ENCODE measurements at places on chromosomes 3 and 15. TPM values are rescaled to one million over a fixed set of nuclear protein-coding genes. Genes with fewer than 3 reads are reported as not detected.

LCTL gene
- 0.91 TPM for polyA plus RNA-seq

- DNase-seq, result no peak
Measured at GRCh38 chr15:57370929-57371328, 5.4 kb upstream of the CGNL1 start.

GRCh38 chr3:152834776-152835600, at the start of gene P2RY1:
P2RY1 (plus strand) TSS chr3:152835131; CDS start chr3:152835783, 652 bp downstream.
- peak; percentile 84 for DNase-seq

- DNase-seq, result no peak
Measured at GRCh38 chr3:189626286-189626685, 4.9 kb upstream of the TP63 start.

DNA sequence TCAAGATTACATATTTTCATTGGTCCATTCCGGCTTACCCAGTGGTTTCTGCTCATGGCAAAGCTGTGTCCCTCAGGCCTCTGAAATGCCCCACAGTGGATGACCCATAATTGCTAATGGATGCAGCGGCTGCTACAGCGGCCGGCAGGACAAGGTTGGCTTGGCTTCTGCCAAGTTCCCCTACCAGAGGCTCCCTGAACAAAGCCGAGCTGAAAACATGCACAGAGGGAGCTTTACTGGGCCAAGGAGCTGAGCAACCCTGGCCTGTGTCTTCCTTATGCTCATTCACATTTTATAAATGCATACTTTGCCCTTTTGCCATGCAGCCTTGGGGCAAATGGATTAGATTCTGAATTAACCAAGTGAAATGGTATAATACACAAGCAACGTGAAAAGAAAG, 150.5 kb downstream of the NTRK3 start:
- no peak for DNase-seq

DNA sequence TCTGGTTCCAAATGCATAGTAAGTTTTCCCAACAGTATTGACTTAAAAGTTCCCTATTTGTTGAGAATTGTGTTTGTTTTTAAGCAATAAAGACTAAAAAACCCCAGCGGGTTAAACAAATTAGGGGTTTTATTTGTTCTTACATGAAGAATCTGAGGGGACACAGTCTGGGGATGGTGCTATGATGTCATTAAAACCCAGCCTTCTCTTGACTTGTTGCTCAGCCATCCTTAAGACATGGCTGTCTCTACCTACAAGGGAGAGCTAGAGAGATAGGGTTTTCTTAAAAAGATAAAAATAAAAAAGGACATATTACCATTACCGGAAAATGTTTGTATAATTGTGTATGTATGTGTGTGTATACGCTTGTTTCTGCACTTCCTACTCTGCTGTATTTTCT, 11.7 kb upstream of the ARL14 start:
- DNase-seq, result no peak

- no peak for DNase-seq
Measured at GRCh38 chr3:120681506-120682038, 467 bp downstream of the HGD start.

- DNase-seq, result no peak
Measured at GRCh38 chr3:141660614-141660947, 77.5 kb upstream of the RNF7 start.

DNA sequence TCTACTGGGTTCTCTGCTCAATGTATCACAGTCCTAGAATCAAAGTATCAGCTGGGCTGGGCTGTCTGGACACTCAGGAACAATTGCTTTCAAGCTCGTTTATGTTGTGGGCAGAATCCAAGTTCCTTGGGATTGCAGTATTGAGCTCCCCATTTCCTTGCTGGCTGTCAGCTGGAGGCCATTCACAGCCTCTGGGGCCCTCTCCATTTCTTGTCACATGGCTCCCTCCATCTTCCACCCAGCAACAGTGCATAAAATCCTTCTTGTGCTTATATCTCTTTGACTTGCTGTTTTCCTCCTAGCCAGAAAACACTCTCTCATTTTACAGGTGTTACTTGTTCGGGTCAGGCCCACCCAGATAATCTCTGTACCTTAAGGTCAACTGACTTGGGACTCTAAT, 363.5 kb downstream of the IGSF11 start:
- no peak for DNase-seq

PLAAT1 gene
- polyA plus RNA-seq, result 0.60 TPM

- no peak for DNase-seq
Measured at GRCh38 chr3:146313746-146314111, 62.8 kb upstream of the PLSCR4 start.

GRCh38 chr15:95910643-95911212, 419.8 kb upstream of the NR2F2 start:
- no peak for DNase-seq

- no peak for DNase-seq
Measured at GRCh38 chr3:184593220-184593927, 31.8 kb downstream of the EPHB3 start.

- no peak for DNase-seq
Measured at GRCh38 chr3:143648218-143648617, 200.1 kb downstream of the SLC9A9 start.

- no peak for DNase-seq
Measured at GRCh38 chr3:38601956-38602550, 47.4 kb downstream of the SCN5A start.

DUOXA2 gene
- polyA plus RNA-seq, result not detected

- no peak for DNase-seq
Measured at GRCh38 chr3:167930453-167930852, 165.3 kb downstream of the GOLIM4 start.

DNA sequence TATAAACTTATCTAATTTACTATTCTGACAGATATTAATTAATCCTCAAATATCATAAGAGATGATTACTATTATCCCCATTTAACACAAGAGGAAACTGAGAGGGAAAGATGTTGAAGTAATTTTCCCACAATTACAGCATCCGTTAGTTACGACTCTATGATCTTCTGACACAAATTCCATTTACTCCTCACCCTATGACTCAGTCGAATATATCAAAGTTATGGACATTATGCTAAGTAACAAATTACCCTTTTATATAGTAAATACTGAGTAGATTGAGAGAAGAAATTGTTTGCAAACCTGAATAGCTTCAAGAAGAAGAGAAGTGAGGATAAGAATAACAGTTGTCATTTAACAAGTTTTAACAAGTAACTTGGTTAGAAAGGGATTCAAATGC, 340.0 kb downstream of the TBC1D5 start:
- no peak for DNase-seq

MYD88 gene
- 38.4 TPM for polyA plus RNA-seq

RETNLB gene
- polyA plus RNA-seq, result not detected

INSYN1 gene
- 15.8 TPM for polyA plus RNA-seq

KLHDC8B gene
- polyA plus RNA-seq, result 53.4 TPM

DNA sequence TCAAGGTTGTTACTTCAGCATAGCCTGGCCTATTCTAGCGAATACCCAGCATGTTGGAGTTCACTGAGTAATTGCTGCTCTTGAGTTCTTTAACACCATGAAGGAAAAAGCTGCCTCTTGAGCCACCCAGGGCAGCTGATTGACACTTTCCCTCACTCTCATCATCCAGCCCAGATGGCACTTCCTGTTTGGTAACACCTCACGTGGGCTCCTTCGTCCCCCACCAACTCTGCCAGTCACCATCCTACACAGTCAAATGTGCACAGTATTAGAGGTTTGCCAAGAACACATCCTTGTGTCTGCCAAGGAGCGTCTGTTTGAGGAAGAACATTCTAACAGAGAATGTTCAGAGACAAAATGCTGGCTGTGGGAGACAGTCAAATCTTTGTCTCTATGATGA, 266.3 kb downstream of the RPLP1 start:
- DNase-seq, result no peak

SPRED1 gene
- polyA plus RNA-seq, result 32.4 TPM

DNA sequence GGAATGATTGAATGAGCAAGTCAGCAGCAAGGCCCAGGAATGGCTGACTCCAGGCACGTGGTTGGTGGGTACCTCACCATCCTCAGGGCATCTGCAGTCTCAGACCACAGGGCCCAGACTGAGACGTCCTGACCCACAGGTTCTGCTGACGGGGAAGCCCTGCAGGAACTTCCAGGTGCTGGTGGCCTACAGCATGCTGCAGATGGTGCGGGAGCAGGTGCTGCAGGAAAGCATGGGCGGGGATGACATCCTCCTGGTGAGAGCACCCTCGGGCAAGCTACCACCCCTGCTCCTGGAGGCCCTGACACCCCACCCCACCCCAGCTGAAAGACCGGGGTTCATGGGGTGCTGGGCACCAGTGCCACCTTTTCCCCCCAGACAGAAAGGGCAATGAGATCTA, 14.1 kb downstream of the TBC1D21 start:
- DNase-seq, result no peak

DNA sequence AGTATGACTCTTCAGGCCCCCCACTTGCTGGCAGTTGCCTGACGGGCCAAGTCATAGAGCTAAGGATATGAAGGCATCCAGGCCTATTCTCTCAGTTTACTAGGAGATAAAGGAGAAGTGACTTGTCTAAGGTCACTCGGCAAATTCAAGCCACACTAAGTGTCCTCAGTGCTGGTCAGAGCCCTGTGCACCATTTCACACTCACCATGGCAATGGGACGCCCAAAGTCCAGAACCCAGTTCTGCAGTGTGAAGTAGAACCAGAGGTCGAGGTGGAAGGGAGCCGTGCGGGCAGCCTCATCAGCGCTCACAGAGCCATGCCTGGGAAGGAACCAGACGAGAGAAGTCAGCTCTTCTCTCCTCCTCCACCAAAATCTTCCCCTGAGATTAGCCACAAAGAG, 11.2 kb downstream of the CLN6 start:
- DNase-seq, result no peak

ARNT2 gene
- 43.6 TPM for polyA plus RNA-seq

DNA sequence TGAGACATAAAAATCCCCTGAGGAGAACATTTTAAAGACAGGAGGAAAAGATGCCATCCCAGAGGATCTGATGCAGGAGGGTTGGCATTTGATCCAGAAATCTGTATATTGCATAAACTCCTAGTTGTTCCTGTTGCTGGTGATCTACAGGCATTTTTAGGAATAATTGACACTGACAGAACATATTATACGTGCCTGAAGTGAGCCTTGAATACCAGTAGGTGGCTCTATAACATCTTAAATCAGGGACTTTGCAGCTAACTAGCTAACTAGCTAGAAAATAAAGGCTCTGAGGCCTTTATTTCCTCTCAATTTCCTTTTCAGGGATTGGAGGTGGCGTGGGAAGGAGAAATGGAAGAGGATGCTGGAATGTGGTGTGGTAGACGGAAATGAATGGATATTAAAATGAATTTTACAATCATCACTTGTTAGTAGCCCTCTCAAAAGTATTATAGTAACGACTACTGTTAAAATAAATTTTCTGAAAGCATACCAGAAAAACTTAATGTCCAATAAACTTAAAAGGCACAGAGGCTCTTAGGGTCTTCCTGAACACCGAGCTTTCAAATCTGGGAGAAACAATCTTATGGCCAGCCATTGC, 73.8 kb upstream of the ZBED2 start:
- DNase-seq, result peak; percentile 38

GRCh38 chr3:17775073-17775472, 32.6 kb upstream of the TBC1D5 start:
- DNase-seq, result no peak

All from right lung (tissue), 10 donors.